ENCODE measurements at places on chromosomes 2 and 18.

GRCh38 chr2:14901737-14902136, 269.2 kb downstream of the LRATD1 start:
- DNase-seq: no peak

DNA sequence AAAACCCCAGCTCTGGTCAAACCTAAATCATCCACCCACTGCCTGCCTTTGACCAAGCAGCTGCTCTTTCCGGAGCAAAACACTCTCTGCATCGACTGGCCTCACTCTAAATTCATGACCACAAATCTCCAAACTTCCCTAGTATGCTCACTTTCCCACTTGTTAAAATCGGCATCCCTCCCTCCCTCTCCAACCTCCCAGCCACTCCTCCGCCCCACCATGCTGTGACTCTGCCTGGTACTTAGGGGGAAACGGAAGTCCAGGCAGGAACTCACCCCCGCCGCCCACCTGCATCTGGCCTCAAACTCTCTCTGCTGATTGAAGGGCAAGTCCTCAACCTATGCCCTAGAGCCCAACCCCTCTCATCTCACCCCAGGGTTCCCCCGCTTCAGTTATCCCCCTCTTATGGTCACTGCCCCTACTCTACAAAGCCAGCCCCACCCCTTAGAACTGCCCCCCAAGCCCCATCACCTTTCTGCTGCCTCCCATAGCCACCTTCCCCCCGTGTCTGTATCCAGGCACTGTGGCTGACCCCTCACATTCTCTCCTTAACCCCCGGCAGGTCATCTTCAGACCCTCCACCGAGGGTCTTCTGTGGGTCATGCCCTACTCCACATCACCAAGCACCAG, 3.8 kb upstream of the ADRA2B start:
- DNase-seq: no peak

- no peak for DNase-seq
These were observed 13.2 kb downstream of the MROH2A start for GRCh38 chr2:233791151-233791882.

DNA sequence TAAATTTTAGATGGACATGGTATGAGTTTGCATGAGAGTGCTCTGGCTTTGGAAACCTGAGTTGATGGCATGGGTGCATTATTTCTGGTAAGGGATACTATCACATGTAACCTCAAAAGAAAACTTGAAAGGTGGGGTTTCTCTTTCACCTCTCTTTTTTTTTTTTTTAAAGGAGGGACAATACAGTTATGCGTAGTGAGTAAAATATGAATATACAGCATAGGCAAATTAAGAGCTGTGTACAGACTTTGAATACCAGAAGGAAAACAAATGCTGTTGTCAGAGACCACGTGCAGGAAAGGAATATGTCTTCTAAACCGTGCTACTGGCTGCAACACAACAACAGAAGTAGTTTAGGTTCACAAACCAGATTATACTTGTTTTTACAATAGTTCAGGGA, 82.1 kb downstream of the MAP4K4 start:
- DNase-seq: no peak

DNA sequence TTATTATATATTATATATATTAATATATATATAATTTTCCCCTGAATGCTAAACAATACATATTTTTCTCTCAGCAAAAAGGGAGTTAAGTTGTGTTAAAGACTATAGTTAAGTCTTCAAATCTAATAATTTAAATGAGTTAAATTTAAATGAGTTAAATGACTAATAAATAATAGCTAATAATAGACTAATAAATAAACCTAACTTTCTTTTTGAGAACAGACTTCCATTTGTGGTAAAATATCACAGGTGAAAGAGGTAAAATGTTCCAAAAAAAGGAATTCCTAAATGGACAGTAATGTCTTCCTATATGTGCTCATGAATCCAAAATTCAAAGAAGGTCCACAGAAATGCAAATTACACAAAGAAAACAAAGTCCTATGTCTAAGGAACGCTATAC, 74.6 kb downstream of the SLC25A12 start:
- no peak for DNase-seq

GRCh38 chr2:66700677-66701066, 265.7 kb downstream of the MEIS1 start:
- DNase-seq: no peak

DNA sequence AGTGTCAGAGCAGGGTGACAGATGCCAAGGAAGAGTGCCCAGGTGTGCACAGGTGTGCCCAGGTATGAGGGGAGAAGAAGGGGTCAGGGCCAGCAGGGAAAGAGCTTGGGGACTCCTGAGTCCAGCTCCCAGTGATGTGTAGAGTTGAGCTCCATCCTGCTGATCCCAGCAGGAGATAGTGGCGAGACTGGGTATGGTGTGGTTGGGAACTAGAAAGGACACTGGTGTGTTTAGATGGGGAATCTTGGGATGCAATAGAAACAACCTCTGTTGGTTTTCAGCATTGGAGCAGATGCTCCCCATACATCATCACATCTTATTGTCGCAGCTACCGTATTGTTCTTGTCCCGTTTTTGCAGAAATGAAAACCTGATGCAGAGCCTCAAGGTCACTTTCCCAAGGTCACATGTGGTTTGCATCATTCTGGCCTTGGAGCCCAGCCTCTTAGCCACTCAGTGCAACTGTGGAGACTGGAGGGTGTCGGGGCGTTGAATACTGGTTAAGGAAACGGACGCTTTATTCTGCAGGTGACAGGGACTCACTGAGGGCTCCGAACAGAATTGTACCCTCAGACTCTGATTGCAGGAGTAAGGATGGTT, 166.7 kb downstream of the AGAP1 start:
- no peak for DNase-seq

GRCh38 chr2:172270278-172271079, 156.9 kb upstream of the ITGA6 start:
- no peak for DNase-seq

DNA sequence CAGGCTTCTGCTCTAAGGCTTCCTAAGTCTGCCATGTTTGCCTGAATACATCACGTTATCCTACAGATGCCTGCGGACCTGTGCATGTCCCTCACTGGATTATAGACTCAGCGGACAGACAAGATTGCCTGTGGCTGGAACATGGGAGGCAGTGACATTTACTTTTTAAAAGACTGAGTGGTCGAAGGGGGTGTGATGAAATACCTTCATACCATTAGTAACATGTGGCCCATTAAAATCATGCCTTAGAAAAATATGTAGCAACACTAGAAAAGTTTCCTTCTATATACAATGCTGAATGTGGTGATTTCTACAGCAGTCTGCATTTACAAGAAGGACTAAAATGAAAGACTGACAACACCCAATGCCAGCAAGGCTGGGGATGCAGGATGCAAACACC, 154.4 kb downstream of the ASB1 start:
- DNase-seq: no peak

- no peak for DNase-seq
These were observed 419.7 kb upstream of the MEX3C start for GRCh38 chr18:51617167-51617566.

DNA sequence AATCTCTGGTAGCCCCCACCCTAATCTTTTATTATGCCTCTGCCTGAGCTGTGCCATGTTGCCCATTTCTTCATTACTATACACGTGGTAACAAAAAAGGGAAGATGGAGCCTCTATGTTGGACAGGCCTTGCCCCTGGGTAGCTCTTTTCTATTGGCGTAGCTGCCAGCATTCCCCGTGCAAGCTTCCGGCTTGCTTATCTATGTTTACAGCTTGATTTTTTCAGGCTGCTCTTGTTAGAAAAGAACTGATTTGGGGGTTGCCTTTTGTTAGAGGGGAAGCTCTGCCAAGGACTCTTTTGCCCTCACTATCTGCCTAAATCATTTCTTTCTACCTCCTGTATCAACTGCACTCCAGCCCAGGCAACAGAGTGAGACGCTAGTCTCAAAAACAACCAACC, 45.5 kb upstream of the ZSWIM2 start:
- no peak for DNase-seq

DNA sequence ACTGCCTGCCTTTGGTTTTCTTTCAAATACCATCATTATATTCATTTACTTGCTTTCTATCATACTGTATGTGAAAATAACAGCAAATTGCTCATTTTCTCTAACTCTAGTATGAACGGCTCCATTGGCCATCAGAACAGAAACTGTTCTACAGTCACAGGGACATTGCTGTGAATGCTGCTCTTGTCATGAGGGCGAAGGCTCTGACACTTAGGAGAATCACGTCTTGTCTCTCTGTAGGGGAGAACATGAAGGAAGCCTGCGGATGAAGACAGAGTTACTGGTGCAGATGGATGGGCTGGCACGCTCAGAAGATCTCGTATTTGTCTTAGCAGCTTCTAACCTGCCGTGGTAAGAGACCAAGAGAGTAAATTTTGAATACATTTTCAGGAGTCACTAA, 41.7 kb upstream of the ELOA2 start:
- no peak for DNase-seq

DNA sequence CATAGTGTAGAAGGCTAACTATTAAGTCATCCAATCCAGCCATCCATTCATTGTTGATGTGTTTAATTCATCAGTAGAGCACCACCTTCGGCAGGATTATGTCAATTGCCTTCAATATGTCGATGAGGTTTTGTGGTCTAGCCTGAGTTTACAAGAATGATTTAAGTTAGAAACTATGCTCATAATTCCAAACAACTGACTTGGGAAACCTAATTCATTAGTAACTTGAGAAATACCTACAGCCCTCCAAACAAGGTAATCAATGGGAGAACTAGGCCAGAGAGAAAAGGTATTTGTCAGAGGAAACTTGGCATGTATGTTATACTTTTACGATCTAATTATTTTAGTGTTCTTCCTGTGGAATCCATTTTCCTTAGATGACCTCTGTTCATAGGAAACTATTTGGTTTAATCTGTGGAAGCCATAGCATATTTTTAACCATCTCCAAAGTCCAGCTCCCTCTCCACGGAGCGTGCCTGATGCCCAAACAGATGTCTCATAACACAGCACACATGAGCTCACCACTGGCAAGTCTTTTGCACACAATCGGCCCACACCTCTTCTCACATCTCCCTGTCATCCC, 148.5 kb downstream of the GFPT1 start:
- no peak for DNase-seq

- no peak for DNase-seq
These were observed 139.4 kb downstream of the CYRIA start for GRCh38 chr2:16526193-16526592.

DNA sequence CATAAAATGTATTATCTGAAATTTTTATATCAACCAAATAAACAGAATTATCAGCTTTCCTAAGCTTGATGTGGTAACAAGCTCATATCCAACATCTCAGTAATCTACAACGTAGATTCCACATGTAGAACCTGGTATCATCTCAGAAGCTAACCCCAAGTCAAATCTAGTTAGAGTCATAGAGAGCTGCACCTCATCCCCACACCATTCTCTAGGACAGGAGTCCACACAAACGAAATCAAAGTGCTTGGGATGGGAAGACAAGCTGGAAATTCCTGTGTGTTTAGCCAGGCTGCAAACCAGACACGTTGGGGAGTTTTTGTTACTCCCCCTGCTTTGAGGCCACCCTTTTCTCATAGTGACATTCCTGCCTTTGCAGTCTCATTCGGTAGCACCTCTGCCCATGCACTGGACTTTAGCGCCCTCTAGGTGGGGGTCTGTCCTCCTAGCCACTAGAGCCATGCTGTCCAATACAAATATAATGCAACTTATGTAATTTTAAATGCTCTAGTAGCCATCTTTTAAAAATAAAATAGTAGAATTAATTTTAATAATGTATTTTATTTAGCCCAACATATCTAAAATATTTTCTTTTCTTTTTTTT, 28.1 kb upstream of the SATB2 start:
- no peak for DNase-seq

DNA sequence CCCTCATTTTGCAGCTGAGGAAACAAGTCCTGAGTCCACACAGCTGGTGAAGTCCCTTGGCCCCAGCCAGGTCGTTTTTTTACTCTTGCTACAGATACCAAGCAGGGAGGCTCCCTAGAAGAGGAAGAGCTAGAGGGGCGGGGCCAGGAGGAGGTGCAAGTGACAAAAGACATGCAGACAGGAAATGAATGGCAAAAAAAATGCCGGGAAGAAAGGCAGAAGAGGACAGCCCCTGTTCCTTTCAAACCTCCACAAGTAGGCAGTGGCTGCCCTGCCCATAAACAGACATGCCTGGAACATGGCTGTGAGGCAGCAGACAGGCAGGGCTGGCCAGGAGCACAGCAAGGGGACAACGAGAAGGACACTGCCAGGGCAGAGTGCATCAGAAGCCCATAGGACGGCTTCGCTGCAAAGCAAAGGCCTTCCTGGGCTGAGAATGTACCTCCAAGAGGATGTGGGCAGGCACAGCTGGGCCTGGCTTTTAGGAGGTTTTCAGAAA, 108.7 kb downstream of the ZBTB7C start:
- no peak for DNase-seq

DNA sequence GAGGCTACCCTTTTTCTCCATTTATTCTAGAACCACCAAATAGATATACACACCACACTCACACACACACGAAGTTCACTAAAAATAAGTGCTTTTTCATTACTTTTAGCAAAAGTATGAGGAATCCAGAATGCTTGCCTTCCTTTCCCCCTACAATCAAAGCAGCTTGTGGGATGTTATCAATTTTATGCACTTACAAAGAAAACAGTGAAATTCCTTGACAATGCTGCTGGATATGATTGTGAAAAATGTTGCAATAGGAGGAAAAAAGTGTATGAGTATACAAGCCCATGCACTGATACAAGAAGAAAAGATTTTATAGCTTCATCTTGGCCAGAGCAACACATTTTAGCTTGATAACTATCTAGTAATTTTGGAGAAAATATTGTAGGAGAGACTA, 269.2 kb downstream of the XIRP2 start:
- no peak for DNase-seq

Data from left renal cortex interstitium (tissue), 4 donors.